Tibial artery (tissue), 4 donors: ENCODE measurements at places on chromosomes 16 and 17.

- DNase-seq, result no peak
These were observed 21.4 kb upstream of the JPH3 start for GRCh38 chr16:87580855-87581261.

GRCh38 chr17:10756185-10756584 is 26.4 kb upstream of the TMEM220 start:
- DNase-seq, result no peak

- DNase-seq, result no peak
These were observed 9.6 kb downstream of the CYLD start for GRCh38 chr16:50751528-50751927.

DNA sequence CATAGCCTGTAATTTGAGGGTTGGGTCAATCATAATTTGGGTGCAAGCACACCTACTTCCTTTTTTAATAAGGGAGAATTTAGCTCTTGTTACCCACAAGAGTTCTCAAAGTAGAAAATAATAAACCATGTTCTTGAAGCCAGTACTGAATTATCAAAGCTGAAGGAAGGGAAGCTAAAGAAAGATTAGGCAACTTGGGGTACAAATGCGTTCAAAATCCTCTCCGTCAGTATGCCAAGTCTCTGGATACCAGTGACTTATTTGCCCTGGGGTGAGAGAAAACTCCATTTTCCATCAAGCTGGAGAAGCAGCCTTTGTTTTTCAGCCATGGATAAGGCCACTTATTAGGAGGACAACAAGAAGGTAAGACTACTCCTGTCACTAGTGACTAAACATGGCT is 23.5 kb upstream of the DHRS13 start:
- DNase-seq, result no peak

DNA sequence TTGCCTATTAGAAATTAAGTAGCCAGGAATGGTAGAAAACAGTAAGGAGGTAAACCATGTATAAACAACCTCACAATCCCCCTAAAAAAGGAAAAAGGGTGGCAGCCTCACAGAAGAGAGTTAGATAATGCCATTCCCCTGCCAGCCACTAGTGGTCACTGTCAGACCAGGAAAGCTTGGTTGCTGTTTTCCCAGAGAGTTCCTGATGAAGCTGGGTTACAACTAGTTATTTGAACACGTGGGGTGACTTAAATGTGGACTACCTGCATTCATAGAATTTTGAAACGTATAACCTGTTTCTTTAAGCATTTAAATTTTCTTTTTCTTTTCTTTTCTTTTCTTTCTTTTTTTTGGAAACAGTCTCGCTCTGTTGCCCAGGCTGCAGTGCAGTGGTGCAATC is 5.8 kb downstream of the GPRC5C start:
- no peak for DNase-seq

- DNase-seq, result peak; percentile 77
These were observed at the start of gene RNF213 for GRCh38 chr17:80260791-80261158. Gene RNF213 (plus strand): TSS chr17:80260852. CDS start chr17:80263682, 2,830 bp downstream.

DNA sequence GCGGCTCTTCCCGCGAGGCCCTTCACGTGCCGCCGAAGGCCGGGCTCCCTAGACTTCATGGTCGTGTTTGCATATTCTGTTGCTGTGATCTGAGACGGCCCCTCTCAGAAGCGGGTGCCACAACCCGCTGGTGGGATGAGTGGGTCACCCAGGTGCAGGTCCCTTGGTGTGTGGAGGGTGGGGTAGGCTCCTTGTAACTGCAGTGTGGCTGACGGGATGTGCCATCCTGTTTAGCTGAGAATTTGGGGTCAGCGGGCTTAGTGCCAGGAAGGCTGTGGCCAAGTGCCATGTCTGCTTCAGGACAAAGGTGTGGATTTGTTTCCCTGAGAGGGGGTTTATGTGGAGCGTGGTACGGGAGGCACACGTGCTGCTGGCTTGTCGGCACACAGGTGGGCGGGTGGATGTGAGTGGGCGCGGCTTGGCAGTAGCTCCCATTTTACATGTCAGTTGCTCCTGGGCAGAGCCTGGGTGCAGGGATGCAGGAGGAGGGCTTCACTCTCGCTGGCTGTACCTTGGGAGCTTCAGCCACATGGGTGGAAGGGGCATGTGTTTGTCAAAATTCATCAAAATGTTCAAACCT is 9.2 kb upstream of the WFIKKN1 start:
- DNase-seq, result no peak

DNA sequence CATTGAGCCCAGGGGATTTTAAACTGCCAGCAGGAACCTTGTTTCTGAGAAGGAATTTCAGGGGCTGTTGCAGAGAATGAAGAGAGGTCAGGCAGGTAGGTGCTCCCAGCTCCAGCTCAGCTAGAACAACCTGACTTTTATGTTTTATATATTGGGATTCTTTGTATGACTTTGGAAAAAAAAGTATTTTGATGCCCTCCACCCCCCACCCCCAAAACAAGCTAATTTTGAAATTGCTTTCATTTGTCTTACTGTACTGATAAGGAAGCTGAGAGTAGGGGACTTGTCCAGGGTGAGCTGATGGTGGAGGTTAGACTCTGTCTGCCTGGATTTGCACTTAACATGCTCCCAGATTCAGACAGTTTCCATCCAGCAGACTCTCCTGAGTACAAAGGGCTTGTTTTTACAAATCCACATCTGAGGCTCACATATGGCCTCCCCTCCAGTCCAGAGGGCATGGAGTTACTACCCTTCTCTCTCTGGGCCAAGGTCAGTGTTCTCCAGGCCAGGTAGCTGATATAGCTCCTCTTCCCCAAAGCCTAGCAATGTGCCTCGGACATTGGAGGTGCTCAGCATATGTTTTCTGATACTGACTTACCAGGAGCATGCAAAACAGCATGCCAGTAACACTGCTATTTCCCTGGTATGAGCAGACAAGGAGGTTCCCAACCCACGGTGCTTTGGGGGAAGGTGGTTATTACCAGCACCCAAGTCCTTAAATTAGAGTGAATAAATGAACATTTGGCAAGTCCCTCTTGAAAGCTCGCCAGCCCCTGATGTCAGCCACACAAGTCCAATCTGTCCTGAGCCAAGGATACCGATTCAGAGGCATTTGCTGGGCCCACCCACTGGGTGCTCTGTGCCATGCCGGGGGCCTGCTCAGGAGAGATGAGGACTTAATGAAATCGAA is 11.3 kb downstream of the STX1B start:
- no peak for DNase-seq

- peak; percentile 34 for DNase-seq
These were observed 668 bp downstream of the USP36 start for GRCh38 chr17:78839762-78840529.

DNA sequence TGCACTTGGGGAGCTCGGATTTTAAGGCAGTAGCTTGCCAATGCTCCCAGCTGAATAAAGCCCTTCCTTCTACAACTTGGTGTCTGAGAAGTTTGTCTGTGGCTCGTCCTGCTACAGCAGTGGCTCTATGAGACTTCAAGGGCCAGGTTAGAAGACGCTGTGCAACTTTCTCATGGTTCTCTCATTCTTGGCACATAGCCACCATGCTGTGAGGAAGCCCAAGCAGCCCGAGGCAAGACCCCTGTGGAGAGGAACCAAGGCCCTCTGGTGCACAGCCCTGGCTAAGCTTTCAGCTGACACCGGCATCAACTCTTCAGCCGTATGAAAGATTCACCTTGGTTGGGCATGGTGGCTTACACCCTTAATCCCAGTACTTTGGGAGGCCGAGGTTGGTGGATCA is 116.9 kb upstream of the EEF2KMT start:
- DNase-seq, result no peak
